ENCODE measurements at places on chromosomes 5 and 9.

DNA sequence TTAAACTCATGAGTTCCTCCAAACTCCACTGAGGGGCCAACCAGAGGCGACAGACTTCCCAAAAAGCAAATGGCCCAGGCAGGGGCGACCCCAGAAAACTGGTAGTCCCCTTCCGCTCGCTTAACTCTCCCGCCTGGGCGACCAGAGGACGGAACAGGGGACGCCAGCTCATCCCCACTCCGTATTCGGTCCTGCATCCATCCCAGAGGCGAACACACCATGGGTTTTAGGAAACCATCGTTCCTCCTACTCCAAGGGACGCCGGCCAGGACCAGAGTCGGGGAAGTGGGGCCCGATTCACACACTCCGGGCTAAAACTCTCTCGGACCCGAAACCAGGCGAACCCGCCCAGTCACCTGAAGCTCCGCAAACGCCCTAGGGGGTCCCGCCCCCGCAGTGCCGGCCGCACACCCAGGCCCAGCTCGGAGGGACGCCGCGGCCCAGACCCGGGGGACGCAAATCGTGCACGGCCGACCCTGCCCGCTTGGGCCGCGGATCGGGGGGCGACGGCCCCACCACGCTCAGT lies 478 bp downstream of the TEX10 start:
- peak; percentile 18 for DNase-seq

GRCh38 chr5:22577711-22578110 lies 275.4 kb downstream of the CDH12 start:
- peak; percentile 25 for DNase-seq

- no peak for DNase-seq
Observed at GRCh38 chr5:90169078-90169477, 240.5 kb downstream of the CETN3 start.

DNA sequence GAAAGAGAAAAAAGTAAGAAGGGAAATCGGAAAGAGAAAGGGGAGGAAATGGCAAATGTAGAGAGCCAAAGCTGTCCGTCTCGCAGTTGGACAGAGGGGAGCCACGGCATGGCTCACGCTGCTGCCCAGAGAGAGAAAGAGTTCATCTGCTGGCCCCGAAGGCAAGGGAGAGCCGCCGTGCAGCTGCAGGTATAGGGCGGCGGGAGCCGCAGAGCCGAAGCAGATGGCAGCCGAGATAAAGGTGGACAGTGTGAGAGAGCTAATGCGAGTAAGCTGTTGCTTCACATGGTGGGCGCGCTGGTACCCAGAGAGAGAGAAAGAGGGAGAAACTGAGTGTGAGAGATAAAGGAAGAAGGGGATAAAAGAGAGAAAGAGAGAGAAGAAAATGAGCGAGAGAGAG lies 188.4 kb upstream of the PPP1R26 start:
- no peak for DNase-seq

DNA sequence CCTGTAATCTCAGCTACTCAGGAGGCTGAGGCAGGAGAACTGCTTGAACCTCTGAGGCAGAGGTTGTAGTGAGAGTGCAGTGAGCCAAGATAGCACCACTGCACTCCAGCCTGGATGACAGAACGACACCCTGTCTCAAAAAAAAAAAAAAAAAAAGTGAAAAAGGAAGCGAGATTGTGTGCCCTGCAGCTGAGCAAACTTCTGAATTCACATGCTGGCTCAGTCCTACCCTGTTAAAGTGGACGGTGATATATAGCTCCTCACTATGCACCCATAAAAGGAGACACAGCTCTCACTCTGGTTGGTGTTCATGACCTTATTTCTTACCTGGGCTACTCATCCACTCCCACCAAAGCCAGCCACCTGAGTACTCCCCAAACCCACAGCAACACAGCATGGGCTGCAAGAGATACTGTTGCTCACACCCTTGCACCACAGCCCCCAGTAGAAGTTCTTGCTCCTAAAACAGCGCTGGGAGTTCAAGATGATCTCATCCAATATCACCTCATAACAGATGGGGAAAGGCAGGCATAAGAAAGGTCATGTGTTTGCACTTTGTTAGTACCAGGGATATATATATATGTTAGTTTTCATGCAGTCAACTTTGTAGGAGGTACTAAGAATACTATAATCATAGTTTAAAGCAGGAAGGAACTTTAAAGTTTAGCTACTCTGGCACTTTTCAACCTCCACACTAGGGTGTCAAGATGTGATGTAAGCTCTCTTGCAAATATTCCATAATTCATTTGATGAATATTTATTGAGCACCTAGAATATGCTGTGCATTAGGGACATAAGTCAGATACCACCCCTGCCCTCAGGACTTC lies 4.0 kb downstream of the TTLL11 start:
- peak; percentile 51 for DNase-seq

- peak; percentile 81 for DNase-seq
Observed at GRCh38 chr9:131237931-131238401, 38.3 kb downstream of the FAM78A start.

- no peak for DNase-seq
Observed at GRCh38 chr9:76150013-76150412, 244.2 kb downstream of the RFK start.

DNA sequence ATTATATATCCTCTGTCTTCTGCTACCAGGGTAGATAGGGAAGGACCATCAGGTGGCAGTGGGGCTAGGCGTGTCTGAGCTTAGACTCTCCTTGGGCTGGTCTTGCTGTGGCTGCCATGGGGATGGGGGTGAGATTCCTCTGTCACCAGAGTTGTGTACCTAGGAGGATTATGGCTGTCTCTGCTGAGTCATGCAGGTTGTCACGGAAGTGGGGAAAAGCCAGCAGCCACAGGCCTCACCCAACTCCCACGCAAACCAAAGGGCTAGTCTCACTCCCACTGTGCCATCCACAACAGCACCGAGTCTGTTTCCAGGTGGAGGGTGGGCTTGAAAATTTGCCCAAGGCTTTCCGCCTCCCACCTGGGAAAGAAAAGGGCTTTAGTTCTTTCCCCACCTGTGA lies 476.1 kb downstream of the CYLC2 start:
- no peak for DNase-seq

- no peak for DNase-seq
Observed at GRCh38 chr5:168234133-168234532, 57.3 kb upstream of the WWC1 start.

DNA sequence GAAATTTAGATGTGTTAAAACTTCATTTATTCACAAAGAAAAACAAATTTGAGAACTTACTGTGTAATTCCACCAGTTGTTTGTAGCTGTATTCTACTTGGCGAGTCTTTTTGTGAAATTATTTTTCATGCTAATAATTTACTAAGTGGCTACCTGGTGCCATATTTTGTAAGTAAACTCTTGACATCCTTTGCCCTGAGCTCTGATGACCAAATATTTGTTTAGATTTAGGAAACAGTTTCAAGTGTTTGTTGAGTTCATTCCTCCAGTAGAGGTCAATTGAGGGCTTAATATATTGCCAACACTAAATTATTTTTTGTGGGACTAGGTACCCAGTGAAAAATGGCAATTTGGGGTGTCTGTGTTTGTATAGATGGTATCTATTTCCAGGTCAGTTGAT lies 3.7 kb downstream of the CNTLN start:
- DNase-seq, result no peak

GRCh38 chr5:169195601-169196000 lies 105.3 kb downstream of the SLIT3 start:
- DNase-seq, result peak; percentile 51

GRCh38 chr9:114227288-114228015 lies 72.1 kb downstream of the COL27A1 start:
- DNase-seq, result no peak

DNA sequence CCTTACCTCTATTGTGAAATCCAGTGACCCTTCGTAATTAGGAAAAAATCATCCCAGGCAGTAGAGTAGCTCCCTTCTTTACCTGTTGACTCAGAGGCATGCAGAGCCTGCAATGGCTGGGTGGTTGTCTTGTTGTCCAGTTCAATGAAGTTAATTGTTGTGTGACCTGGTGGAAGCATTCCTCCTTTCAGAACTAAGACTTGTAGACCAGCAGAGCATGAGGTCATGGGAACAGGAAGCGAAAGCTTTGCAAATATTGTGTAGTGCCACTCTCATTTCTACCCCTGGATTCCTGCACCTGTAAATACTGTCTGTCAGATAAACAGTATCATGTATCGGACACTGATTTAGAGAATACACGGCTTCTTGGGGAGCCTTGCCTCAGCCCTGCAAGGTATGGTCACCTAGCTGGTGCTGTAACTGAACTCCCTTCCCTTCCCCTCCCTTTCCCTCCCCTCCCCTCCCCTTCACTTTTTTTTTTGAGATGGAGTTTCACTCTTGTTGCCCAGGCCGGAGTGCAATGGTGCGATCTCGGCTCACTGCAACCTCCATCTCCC lies 5.7 kb upstream of the PRXL2C start:
- DNase-seq, result no peak

DNA sequence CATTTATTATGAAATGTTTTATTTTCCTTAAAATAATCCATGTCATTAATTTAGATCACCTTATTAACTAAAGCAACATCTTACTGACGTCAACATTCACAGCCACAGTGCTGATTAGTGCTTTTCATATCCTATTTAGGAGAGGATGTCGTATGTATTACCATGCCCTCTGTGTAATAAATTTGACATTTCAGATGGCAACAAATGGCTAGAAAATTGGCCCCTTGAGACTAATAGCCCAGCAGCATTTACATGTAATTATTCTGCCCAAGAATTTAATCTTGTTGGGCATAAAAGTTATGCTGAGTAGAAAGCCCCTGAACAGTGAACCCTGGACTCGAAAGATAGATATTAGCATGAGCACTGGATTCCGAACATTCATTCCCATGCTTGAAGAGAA lies 391.2 kb downstream of the PRELID2 start:
- DNase-seq, result no peak

- peak; percentile 77 for DNase-seq
Observed at GRCh38 chr5:131303537-131303936, 39.7 kb downstream of the CDC42SE2 start.

GRCh38 chr5:32805971-32806638 lies 95.0 kb downstream of the NPR3 start:
- peak; percentile 93 for DNase-seq

DNA sequence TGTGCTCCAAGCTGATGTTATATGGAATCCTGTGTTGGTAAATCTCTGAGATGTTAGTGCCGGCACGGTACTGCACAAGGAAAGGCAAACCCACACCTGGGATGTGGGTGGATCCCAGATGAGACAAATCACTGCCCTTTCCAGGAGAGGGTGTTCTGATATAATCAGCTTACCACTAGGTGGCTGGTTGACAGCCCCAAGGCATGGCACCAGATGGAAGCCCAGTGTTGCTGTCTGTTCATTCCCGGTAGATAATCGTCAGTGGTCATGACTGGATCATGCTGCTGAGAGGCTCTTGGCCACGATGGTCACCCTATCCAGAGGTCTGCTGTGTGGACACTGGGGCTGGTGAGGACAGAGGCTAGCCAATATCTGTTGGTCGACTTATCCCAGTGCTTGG lies 184.0 kb downstream of the CACNA1B start:
- DNase-seq, result no peak

DNA sequence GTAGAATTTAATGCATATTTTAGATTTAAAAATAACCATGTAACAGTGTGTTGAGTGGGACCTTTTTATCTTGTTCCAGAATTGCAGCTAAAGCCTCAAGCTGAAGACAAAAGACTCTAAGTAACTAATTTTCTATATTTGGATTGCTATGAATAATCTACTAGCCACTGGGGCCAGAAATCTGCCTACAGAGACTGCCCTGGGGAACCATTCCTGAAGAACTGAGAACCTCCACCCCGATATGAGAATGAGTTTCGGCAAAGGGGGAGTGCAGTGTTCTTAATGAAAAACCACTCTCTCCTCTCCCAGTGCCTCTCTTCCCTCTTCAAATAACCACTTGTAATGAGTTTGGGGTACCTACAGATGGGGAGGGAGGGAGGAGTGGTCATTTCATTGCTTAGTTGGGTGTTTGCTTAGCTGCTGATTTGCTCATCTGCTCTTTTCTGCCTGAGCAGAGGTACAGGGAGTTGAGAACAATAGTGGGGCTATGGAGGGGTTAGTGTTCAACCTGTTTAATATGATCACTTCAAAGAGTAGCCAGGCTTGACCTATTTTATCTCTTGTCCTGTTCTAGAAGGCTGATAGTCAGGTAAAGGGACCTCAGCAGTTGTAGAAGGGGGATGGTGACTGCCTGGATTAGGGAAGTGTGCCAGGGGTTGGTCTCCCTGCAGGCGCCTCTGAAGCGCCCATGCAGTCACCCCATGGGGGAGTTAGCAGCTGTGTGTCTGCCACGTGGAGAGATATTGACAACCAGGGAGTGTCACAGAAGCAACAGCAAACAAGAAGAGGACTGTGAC lies 47.7 kb downstream of the ATG10 start:
- no peak for DNase-seq

- no peak for DNase-seq
Observed at GRCh38 chr5:98813755-98814154, 40.3 kb downstream of the RGMB start.

DNA sequence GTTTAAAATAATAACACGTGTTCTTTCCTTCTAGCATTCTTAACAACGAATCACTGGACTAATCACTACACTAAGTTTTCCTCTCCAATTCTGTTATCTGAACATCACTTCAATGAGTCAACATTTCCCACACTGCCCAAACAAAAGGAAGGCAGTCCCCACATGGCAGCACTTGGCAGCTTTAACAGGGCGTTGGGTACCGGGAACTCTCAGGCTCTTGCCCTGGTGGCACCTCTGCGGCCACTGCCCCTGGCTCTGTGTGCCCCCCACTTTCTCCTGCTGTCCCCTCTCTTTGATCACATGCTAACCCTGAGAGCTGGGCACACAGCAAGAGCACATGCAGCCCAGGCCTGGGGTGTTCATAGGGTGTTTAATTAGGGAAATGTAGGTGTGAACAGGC lies 15.7 kb downstream of the SLC6A3 start:
- DNase-seq, result no peak

GRCh38 chr9:94806307-94806893 lies 79.9 kb downstream of the AOPEP start:
- DNase-seq, result no peak

DNA sequence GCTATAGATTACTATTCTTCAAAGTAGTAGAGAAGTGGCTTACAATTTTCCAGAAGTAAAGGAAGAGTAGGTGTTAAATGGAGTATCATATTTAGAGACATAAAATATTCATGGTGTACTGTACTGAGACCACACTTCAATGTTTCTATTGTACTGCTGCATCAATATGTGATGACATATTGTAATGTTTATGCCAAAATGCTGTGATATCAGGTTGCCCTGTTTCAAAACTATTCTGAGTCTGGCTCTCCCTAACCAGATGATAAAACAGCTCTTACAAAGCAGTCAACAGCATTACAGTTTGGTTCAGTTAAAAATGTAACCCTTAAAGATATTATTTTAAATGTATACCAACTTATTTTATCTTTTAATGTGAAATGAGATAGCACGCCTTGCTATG lies 30.8 kb upstream of the ACOT12 start:
- DNase-seq, result peak; percentile 38

DNA sequence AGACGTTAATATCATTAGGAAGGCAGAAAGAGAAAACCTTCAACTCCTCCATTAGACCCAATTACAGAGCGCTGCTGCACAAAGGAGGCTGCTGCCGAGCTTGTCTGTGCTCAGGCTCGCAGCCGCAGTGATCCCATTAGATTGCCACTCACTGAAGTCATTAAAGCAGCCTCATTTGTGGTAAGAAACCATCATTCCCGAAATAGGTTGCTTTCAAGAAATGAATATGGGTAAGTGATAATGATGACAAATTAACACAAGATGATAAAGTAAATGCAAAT lies 137.2 kb downstream of the CAVIN4 start:
- DNase-seq, result no peak

- no peak for DNase-seq
Observed at GRCh38 chr9:109016132-109016531, 2.8 kb upstream of the CTNNAL1 start.
